Suppressor macrophage treated with lipopolysaccharide for 4 hours (primary cell): ENCODE measurements at places on chromosomes 3 and 15.

DNA sequence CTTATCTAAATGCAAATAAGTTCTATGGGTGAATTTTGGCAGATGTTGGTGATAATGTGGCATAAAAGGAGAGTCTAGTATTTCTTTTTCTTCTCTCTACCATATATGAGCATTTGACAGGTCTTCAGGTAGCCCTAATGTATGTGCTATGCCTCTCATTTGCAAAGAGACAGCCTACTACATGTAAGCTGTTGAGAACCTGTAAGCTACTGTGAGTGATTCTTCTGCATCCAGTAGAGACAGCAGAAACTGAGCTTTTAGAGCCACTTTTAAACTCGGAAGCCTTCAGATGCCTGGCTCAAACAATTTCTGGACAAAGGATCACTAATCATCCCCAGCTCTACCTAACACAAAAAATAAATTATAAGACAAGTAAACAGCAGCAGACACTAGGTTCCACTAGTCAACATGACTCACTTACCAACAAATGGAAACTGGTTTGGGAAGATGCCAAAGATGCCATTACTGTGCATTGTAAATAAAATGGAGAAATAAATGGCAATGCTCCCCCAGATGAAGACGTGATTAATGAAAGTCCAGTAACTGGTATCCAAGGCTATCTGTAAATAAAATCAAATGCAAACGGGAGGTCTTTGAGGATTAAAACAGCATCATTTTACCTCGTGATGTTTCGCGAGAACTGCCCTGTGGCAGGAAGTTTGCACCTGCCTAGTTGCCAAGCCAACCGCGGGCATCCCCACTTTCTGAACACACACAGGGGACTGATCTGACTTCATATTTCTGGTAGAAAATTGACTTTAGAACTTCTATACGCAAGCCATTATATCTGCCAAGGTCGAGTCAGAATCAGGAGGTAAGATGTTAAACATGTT, 245.3 kb downstream of the DTWD1 start:
- no peak for DNase-seq

DNA sequence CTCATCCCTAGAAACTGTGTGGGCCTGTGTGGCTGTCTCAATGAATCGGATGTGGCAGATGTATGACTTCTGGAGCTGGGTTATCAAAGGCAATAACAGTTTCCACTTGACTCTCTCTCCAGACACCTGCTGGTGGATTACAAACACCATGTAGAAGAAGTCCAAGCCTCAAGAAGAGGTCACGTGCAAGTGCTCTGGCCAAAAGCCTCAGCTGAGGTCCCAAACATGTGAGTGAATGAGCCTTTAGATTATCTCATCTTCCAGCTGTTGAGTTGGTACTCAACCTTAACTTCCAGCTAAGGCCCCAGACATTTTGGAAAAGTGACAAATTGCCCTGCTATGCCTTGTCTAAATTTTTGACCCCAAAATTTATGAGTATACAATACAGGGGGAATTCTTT, 42.7 kb upstream of the IL12A start:
- no peak for DNase-seq

DNA sequence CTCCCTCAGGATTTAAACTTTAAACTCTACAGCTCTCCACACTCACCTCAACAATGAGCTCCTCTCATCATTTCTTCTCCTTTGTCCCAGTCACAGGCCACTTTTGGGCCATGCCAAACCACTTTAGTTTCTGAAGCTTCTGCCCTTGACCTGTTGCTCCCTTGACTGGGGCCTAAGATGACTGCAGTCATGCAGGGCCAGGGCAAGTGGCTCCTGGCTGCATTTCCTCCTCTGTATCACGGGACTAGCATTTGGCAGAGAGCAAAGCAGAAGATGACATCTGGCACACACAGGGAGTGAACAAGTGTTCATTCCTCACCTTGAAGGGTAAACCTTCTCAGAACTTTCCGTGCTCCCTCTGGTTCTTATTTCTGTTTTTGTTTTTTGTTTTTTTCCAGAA, 136.9 kb downstream of the PDE8A start:
- DNase-seq, result no peak

GRCh38 chr3:117355566-117355965, 646.0 kb downstream of the TUSC7 start:
- DNase-seq, result peak; percentile 19

DNA sequence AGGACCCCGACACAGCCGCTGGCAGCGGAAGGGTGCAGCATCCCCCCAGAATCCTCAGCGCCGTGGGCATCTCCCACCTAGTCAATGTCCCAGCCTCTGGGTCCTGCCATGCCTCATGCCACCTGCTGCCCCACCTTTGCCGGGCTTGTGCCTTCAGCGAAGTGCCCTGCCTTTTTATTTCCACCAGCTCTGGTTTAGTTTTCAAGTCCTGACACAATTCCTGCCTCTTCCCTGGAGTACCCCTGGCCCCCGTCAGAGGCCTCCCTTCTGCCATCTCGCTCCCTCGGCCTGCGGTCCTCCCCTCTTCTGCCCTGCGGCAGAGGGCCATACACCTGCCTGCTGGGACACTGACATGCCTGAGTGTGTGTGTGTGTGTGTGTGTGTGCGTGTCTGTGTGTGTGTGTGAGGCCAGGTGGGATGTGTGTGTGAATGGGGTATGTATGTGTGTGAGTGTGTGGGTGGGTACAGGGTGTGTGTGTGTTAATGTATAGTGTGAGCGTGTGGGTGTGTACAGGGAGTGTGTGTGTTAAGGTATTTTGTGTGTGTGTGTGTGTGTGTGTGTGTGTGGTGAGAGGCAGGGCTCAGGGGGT, 129.9 kb downstream of the SMAD6 start:
- DNase-seq, result no peak

DNA sequence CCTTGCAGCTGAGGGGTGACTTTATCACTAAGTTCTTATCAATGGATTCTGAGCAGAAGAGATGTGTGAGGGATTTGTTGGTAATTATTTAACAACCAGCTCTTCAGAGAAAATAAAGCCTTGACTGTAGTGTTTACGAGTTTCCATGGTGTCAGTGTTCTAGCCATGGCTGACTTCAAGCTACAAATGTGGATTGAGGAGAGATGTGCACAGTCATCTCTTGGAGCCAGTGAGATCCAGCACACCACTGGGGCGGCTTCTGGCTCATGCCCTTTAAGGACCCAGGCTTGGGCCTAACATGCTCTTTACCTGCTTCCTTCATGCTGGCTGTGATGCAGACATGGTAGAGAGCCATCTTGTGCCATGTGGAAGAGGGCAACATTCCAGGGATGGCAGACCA, 145.6 kb upstream of the MRPS22 start:
- DNase-seq, result no peak
